COLO829 (cell line): ENCODE measurements at places on chromosomes 7 and 10.

DNA sequence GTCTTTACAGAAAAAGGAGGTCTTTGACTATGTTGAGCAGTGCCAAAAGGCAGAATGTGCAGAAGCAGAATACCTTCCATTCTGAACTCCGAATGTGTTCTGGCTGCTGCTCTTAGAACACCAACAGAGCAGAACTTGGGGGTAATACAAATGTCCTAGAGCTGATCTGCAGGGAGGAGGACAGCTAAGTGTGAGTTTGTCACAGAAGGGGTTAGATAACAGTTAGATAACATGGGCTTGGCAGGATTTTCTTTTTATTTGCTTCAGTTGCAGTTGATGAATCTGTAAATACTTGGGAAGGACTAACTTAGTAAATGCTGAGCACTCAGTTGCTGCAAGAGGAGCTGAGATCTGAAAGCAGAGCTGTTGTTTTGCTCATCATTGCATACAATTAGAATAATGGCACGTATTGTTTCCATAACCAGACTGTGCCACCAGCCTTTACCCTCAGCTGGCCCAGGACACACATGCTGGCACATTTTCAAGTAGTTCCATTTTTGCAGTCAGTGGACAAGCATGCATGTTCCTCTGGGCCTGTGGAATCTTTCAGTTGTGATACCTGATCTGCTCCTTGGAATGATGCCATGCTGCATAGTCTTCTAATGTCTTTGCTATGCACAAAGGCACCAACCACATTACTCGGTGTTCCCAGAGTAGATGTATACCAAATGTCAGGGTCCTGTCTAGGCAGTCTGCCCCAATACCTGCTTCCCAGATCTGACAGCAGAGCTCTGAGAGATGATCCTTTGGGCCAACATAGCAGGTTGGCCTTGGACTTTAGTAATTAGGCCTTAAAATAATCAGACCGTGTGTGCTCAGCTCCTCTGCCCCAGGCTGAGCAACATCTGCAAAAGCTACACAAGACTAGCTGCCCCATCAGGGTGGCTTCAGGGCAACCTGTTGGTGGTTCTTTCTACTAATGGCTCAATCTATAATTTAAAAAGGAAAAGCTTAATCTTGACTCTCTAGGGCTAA, 55.7 kb downstream of the GSDME start:
- DNase-seq = no peak

DNA sequence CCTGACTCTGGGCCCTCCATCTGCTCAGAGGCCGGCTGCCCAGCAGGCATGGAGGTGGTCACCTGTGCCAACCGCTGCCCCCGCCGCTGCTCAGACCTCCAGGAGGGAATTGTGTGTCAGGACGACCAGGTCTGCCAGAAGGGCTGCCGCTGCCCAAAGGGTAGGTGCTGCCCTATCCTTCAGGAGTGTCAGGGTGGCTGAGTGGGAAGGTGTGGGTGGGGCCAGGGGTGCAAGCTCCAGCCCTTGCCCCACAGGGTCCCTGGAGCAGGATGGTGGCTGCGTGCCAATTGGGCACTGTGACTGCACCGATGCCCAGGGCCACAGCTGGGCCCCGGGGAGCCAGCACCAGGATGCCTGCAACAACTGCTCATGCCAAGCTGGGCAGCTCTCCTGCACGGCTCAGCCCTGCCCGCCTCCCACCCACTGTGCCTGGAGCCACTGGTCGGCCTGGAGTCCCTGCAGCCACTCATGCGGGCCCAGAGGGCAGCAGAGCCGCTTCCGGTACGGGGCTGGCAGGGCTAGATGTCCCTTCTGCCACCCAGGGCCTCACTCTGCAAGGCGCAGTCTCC, 17.5 kb upstream of the ZNF862 start:
- no peak for DNase-seq

- DNase-seq = no peak
These were observed 68.6 kb downstream of the SLC13A1 start for GRCh38 chr7:123131140-123131539.

DNA sequence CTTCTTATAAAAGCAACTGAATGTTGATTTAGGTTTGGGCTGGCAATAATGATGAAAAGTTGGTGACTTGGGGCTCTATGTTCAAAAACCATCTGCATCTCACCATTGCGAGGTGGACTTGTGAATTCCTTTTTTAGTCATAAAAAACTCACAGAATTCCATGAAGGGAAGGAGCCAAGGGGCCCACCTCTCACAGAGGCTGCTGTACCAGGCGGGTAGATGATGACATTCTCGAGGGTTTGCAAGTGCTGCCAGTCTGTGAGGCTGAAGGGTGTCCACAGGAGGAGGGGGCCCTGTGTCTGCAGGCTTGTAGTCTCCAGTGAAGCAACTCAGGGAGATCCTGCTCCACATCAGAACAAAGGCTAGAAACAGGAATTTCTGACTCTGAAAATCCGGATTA, 195.5 kb upstream of the ZNF32 start:
- no peak for DNase-seq

DNA sequence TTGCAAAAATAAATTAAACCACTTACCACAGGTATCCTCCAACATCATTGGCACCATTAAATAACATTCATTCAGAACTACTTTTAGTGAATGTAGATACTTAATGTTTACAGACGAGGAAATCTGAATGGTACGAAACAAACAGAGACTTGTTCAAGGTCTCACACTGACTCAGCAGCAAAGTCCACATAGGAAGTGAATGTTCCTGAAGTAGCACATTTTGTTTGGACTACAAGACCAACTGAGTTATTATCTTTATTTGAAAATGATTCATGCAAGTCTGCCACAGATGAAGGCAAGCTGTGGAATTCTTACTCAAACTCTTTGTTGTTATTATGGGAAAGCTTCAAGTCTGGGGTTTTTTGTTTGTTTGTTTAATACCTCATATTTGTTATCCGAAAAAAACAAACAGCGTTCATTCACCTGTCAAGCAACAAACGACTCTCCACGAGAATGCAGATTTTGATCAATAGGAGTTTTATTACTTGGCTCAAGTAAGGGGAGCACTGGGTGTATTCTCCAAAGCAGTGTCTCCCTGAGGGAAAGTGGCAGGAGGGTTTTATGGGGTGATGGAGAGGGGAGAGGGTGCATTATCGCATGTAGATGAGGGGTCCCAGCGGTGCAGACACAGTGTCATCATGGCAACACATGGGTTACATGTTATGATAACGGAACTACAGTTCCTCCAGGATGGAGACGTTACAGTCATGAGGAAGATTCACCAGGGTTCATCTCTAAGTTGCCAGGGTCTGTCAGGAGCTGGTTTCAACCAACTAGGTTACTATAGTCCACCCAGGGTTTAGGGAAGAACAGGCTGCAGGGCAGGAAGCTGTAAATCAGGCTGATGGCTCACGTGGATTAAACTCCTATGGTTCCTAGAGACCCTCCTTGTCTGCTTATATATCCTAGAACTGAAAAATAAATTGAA, 147.7 kb upstream of the AKR1E2 start:
- DNase-seq = peak; percentile 23

DNA sequence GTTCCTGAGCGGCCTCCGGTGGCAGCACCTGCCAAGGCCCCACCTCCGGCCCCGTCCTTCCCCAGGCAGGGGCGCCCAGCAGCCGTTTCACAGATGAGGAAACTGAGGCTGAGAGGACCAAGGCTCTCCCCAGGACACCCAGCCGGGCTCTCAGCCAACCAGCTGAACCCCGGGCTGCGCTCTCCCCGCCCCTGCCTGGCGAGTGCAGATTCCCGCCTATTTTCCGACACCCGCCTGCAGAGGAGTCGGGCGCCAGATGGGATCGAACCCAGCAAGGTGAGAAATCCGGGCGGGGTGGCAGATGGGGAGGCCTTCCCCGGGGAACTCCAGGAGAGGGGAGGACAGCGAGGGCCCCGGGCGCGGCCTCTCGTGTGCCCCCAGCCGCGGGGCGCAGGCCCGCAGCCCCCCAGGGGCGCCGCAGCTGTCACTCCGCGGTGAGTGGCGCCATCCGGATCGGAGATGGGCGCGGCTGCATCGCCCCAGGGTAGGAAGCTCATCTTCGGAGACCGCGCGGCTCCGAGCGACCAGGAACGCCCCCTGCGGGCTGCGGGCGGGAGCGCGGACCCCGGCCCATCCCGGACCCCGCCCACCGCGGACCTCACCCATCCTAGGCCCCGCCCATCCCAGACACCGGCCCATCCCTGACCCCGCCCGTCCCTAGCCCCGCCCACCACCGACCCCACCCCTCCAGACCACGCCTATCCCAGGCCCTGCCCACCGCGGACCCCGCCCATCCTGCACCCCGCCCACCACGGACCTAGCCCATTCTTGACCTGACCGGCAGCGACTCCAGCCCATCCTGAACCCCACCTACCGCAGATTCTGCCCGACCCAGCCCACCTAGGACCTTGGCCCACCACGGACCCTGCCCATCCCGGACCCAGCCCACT, 90.3 kb downstream of the MICALL2 start:
- peak; percentile 89 for DNase-seq

DNA sequence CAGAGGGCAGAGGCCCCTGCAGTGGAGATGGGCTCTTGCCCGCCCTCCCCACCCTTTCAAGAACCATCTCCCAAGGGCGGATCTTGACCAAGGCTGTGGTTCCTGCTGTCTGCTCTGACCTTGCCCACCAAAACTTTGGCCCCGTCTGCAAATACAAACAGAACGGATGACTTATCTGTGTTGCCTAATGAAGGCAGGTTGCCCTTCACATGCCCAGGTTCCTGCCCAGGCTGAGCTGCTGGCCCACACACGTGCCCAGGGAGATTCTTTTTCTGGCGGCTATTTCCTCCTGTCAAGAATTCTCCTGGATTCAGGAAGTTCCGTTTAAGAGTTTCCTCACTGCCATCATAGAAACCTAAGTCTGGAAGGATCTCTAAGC, 78.3 kb downstream of the PROSER2 start:
- DNase-seq = no peak

- DNase-seq = no peak
These were observed 28.7 kb upstream of the RSBN1L start for GRCh38 chr7:77667459-77668086.

GRCh38 chr10:28744069-28744768, 66.9 kb downstream of the BAMBI start:
- no peak for DNase-seq

GRCh38 chr7:103637094-103637493, 191.1 kb upstream of the SLC26A5 start:
- DNase-seq = no peak

DNA sequence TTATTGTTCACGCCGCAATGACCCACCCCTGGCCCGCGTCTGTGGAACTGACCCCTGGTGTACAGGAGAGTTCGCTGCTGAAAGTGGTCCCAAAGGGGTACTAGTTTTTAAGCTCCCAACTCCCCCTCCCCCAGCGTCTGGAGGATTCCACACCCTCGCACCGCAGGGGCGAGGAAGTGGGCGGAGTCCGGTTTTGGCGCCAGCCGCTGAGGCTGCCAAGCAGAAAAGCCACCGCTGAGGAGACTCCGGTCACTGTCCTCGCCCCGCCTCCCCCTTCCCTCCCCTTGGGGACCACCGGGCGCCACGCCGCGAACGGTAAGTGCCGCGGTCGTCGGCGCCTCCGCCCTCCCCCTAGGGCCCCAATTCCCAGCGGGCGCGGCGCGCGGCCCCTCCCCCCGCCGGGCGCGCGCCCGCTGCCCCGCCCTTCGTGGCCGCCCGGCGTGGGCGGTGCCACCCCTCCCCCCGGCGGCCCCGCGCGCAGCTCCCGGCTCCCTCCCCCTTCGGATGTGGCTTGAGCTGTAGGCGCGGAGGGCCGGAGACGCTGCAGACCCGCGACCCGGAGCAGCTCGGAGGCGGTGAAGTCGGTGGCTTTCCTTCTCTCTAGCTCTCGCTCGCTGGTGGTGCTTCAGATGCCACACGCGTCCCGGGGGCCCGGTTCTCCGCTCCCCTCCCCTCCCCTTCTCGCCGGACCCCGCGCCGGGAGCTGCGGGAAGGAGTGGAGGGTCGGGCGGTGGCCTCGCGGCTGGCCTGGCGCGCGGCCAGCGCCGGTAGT, at the start of gene CBX3:
CBX3 (plus strand) TSS at position 499 of the 772 bp plus-strand sequence. CDS start 1,254 bp downstream, outside the sequence.
- DNase-seq = peak; percentile 79

DNA sequence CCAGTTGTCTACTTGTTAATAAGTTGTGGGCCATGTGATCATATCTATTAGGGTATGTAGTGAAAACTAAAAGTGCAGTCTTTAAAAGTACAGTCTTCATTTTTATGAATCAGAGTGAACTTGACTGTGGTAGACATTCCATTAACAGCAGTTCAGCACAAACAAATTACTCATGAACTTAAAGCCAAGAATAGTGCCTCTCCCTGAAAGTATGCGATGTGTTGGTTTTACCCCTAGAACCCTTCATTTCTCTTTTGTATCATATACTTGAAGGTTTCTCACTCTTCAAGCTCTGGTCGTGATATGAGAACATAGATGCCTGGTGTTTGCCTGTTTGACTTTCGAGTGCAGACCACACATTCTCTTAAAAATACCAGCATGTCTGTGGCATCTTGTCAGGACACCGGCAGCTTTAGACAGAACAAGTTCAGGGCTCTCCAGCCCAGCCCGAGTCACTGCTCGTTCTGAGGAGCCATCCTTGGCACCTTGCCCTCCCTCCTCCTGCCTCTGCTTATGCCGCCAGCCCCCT, 159.3 kb downstream of the LCOR start:
- no peak for DNase-seq

DNA sequence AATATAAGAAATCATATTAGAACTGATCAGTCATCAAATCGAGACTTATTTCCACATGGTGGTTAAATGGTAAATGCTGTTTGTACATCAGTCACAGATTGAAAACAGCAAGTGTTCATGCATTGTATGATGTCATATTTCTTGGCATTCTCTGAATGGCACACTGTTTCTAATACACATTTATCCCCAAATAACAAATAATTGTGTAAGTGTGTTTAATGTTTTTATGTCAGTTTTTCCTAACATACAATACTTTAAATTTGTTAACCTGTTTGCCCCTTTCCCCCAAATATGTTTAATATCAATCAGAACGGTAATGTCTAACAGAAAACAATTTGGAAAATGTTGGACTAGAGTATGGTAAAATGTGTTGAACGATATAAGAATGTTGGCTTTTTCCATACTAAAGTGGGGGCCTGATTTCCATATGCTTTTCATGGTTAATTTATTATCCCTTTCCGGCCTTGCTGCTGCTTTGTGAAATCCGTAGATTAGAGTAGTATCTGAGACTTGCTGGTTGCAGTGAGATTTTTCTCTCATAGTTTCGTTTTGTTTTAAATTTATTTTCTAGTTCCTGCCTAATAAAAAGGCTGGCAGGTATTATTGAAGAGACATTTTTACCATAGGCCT, 23.7 kb downstream of the RAB18 start:
- DNase-seq = no peak

GRCh38 chr7:1609023-1609422, 39.2 kb upstream of the PSMG3 start:
- DNase-seq = no peak
